ENCODE measurements at places on chromosomes 13 and 19.

- no peak for DNase-seq
Measured at GRCh38 chr19:10118960-10119359, 739 bp downstream of the EIF3G start.

DNA sequence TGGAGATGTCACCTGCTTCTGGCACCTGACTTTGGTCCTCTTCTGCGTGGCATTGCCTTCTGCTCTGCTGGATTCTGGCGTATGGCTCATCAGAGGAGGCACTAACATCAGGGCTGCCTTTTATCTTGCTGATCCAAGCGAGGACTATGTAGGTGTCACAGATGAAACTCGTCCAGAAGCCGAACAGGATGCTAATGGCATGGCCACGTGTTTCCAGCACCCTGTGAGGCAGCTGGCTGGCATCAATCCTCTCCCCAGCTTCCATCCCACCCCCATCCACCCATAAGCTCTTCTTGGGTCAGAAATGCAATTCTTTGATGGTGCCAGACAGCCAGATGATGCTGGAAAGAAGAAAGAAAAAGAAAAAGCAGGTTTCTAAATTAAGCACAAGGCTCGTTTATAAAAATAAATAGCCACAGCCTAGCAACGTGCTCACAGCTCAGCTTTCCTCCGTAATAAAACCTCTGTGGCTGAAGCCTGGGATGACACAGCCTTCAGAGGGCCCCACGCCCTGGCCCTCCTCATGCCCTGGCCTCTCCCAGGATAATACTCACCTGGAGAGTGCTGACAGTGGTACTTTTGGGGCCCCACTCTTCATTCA lies 212.9 kb upstream of the SERP2 start:
- no peak for DNase-seq

GRCh38 chr13:51885651-51886050 lies 23.9 kb downstream of the CCDC70 start:
- DNase-seq: no peak

DNA sequence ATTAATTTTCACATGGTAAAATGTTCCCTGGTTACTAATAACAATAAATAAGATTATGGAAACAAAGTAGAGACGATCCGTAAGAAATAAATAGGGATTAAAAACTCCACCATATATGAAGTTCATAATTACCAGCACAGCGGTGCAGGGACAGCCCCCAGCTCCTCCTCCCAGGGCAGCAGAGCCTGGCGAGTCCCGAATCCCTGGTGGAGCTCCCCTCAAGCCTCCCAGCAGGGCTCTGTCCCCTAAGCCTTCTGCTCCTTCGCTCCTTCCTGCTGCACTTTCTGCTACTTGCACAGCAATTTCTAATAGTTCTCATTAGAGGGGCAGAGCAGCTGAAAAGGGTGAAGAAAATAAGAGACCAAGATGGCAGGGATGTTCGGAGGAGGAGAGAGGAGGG lies 43.6 kb downstream of the RASA3 start:
- no peak for DNase-seq

DNA sequence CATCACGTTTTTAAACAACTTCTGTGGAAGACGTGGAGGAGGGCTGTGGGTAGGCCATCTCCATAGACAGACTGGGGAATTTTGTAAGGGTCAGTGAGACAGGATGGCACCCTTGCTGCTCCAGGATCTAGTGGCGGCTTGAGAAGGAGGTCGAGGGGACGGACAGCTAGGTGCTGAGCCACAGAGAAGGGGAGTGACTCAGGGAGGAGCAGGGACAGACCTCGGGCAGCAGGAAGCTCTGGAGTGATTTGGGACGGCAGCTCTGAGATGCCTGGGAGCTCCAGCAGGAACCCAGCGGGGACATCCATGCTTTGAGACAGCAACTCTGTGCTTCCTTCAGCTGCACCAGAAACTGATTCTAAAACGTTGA lies 169.1 kb upstream of the SOX1 start:
- no peak for DNase-seq

- no peak for DNase-seq
Measured at GRCh38 chr19:45121827-45122345, 28.9 kb downstream of the PPP1R37 start.

GRCh38 chr19:42051166-42052115 lies 18.6 kb downstream of the GRIK5 start:
- DNase-seq: no peak

GRCh38 chr13:98479496-98480003 lies 97.4 kb downstream of the STK24 start:
- no peak for DNase-seq

- peak; percentile 25 for DNase-seq
Measured at GRCh38 chr19:36030264-36031148, 2.2 kb downstream of the CLIP3 start.

- no peak for DNase-seq
Measured at GRCh38 chr19:29266001-29266400, 53.0 kb upstream of the UQCRFS1 start.

DNA sequence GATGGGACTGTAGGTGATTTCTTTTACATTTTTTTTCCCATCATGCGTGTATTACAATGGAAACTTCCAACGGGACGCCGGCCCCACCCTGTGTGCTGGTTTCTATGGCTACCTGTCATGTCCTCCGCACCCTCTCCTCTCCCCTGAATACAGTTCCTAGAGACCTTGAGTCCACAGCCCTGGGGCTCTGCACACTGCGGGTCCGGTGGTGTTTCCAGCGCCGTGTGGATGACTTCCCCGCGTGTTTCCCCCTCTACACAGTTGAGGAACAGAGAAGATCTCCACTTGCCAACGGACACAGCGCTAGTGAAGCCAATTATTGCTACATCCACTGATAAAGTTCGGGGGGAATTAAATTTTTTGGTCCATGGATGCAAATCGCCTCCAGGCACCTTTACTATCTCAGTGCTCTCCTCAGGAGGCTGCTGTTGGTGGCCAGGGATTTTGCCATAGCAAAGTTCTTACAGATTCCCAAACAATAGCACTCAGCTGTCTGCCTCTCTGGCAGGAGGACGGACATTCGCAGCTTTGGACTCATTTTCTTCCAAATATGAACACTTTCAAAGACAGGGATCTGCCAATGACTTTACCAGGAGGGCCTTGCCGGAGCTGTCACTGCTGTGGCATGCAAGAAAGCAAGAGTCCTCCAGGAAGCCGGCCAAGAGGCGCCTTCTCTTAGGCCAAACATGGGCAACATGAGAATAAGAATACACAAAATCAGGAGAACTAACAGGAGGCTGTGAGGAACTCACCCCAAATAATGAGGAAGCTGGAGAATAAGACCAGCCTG lies 39.3 kb upstream of the GAS6 start:
- peak; percentile 60 for DNase-seq

DNA sequence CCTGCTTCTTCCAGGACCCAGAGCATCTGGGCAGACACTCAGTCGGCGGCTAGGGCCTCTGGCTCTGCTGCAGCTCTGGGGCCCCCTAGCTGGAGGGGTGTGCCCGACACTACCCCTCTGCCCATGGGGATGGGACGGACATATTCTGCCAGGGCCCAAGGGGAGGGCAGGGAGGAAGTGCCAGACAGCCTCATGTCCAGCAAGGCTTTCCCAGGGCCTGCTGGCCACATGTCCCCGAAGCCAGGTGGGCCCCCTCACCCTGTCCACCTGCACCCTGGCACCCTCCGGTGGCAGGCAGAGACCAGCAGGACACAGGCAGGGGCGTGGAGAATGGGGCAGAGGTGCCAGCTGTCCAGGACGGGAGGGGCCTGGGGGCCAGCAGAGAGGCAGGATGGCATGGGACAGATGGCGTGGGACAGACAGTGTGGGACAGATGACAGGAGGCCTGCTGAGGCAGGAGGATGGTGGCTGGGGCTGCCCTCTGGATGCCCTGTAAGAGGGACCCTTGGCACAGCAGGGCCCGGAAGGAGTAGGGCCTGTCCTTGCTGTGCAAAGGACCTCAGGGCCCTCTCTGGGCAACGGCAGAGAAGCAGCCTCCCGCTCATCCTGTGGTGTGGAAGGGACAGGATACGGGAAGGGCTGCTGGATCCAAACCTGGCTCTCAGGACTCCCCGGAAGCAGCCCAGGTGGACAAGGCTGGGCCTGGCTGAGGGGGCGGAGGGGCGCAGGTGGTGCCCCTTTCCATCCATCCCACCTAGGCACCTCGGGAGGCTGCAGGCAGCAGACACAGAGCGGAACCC lies 29.1 kb downstream of the CEBPG start:
- DNase-seq: no peak

GRCh38 chr19:34041925-34042521 lies 130.3 kb upstream of the LSM14A start:
- peak; percentile 76 for DNase-seq

- no peak for DNase-seq
Measured at GRCh38 chr13:26968431-26969341, 202.9 kb downstream of the USP12 start.

GRCh38 chr13:112850273-112850672 lies 118.7 kb upstream of the MCF2L start:
- no peak for DNase-seq

- DNase-seq: no peak
Measured at GRCh38 chr19:14477418-14478112, 2.4 kb upstream of the PTGER1 start.

DNA sequence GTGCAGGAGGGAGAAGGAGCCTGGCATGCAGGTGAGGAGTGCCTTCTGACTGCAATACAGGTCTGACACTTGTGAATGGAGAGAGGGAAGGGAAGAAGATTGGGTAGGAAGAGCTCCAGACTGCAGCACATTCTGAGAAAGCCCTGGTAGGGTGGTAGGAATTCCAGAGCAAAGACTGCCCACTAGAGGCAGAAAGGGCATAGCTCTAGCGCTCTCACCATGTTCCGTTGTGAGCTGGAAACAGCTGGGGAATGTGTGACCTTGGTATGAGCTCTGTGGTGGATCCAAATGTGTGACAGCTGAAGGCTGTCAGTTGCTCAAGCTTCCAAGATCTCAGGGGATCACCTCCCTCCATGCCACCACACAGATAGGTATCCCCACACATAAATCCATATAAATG lies 2.9 kb upstream of the MTUS2 start:
- no peak for DNase-seq

- peak; percentile 76 for DNase-seq
Measured at GRCh38 chr13:23469951-23470421, 36.5 kb upstream of the SACS start.

DNA sequence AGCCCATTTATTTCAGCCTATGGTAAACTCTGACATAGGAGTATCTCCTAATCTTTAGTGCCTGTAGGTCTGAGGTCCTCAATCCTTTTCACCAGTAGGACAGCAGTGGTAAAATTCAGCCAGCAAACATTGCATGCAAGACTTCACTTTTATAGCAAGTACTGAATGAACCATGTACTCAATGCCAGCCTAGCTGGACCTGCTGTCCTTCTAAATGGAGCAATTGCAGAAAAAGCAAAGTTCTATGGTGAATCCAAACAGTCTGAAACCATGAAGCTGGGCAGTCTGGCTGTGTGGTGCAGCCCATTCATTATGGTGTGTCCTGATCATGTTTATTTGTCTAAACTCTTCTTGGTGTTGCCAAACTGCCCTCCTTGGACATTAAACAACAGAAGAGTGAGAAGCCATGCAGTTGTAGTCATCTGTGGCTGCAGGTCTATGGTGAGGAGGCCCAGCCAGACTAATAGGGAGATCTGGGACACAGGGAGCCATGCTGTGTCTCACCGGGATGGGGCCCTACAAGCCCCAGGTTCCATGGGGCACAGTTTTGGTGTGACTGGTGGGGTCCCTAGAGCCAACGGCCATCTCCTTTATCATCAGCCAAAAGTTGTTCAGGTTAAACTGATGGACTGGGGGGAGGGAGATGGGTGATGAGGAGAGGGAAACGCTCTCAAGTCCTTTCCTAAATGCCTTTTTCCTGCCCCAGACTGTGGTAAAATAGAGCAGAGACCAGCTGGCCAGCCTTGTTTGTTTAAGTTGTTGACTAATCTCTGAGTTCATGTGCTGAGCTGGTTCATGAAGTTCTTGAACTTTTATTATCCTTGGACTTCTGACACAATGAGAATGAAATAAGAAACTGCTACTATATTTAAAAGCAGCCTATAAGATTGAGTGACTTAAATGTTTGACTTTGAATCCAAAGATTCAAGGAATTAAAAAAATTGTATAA lies 20.6 kb upstream of the TNFSF11 start:
- peak; percentile 78 for DNase-seq

DNA sequence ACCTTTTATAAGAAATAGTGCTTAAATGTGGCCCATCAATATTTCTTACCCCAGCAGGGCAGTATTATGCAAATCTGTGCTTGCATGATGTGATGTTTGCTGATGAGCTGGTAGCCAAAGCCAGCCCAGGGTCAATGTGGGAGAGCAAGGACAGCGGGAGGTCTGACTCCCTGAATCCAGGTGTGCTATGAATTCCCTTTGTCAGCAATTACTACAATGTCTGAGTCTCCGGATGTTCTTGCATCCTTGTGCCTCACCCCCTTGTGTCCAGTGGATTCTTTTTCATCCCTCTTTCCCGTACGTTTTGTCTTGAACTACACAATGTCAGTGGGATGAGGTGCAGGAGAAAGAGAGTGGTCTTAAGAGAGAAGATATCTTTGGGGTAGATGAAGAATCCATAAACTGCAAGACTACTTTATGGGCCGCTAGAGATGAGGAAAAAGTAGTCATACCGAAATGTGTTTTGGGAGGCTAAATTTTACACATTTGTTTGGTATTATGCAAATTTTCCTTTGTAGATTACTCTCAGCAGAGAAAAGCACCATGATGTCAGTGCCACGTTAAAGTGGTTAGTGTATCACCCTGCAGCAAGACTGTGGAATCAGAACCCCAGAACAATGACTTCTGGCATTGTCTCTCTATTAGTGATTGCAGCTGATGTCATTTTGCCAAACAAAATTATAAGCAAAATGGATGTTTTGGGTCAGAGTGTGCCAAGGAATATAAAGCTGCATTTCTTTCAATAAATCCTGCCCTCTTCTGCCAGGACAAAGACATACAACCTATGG lies 53.5 kb upstream of the TSHZ3 start:
- no peak for DNase-seq

- DNase-seq: no peak
Measured at GRCh38 chr19:45146251-45146650, 14.5 kb downstream of the NKPD1 start.

DNA sequence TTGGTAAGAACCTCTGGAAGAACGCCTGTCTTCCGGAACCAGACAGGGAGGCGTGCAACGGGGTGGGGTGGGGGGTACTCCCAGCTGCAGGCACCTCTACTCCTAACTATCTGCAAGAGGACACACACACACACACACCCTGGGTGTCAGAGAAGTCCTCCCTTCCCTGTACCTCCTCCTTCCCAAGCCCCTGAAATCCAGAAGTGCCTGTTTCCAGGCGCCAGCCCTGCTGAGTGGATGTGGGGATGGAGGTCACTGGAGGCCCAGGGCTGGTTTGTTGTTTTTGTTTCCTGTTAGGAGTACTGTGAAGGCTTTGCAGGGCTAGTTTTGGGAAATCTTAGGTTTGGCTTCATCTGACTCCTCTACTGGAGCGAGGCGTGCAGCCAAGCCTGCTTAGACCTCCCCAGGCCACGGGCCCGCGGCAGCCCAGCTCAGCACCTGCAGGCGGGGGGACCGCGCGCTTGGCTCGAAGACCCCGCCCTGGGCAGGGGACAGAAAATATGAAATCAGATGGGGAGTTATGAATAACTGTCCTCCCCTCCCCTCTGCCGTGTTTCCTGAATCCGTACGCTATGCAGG lies 36.4 kb downstream of the SOX1 start:
- no peak for DNase-seq

GRCh38 chr13:43431841-43432240 lies 354.9 kb downstream of the ENOX1 start:
- DNase-seq: no peak

- DNase-seq: no peak
Measured at GRCh38 chr13:49417161-49417560, 26.7 kb downstream of the CAB39L start.

Measured in adipocyte (in vitro differentiated cells).